ENCODE measurements at places on chromosomes 2 and 18.

DNA sequence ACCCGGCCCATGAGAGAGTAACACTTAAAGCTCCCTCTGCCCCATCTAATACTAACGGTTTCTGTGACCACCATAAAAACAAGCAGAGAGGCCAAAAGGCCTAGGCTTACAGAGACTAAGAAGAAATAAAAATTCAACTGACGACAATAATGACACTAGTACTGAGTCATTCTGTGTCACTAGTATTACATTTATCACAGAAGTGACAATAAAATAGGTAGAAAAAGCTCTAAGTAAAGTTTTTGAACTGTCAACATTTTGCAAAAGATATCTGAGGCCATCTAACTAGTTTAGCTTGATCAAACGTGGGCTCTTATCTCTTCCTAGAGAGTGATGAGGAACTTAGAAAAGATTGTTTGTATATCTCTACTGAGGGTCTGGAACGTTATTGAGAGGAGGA lies 35.6 kb downstream of the AP1S3 start:
- DNase-seq: no peak

DNA sequence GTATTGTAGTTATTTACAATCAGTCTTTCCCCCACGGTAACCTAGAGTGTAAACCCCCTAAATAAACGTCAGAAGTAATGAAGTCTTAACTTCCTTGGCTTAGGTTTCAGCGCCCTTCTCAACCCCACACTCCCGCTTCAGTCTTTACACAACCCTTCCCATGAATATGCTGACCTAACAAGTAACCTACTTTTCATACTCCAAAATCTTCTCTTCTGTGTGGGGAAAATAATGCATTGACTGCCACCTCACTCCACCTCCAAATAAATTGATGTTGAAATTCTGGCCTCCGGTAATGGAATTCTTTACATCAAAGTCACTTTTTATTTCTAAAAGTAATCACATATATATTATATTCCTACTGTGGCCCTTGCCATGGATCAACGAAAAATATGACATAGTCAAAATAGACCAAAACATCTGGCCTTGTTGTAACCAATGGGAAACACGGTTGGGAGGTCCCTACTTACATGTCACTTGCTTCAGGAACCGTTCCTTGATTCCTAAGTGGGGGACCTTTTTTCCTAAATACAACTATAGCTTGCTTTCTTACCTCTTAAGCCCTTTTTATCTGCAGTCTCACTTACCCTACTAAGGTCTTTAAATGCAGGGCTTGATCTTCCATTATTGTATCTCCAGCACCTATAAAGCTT lies 961 bp downstream of the GEN1 start:
- no peak for DNase-seq

GRCh38 chr2:232903989-232904388 lies 33.9 kb downstream of the SNORC start:
- no peak for DNase-seq

GRCh38 chr2:138708682-138709241 lies 71.4 kb downstream of the NXPH2 start:
- DNase-seq: no peak

All from stimulated activated CD4-positive, alpha-beta T cell treated with anti-CD3 and anti-CD28 coated beads, Interleukin-1b, Interleukin-23, amount 100 ng/mL, for 48 hours (primary cell).